ENCODE measurements at places on chromosomes 2 and 18.

DNA sequence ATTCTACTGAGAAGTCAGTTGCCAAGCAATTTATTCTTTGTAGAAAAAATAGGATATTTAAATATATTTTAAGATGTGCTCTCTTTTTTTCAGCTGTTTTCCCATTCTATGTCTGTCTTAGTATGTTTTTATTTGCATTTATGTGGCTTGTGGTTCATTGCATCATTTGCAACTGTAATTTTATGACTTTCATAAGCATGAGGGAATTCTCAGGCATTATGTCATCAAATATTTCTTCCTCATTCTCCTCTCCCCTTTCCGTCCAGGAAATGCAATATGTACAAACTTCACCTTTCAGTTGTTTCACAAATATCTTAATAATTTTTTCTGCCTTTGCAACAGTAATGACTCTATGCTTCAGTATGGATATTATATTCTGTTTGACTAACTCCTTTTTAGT is 560.2 kb upstream of the LRATD1 start:
- DNase-seq, result no peak

- DNase-seq, result no peak
Observed at GRCh38 chr2:122108186-122108585, 352.7 kb downstream of the TSN start.

- DNase-seq, result peak; percentile 30
Observed at GRCh38 chr2:157596992-157597681, 31.5 kb downstream of the ACVR1C start.

DNA sequence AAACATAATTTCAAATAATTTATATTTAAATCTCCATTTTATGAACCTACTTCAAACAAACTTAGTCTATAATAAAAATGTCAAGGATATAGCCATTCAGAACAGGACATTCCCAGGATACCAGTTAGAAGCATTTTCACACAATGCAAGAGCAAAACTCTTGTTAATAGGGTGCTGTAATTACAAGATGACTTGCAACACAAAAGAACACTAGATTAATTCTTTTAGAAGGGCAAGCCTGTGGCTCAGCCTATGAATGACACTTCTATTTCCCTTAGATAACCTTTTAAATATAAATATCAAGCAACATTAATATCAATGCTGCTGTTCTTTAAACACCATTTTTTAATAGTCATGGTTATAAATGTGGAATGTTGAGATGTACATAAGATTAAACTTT is 157.9 kb upstream of the SCN7A start:
- no peak for DNase-seq

- peak; percentile 86 for DNase-seq
Observed at GRCh38 chr2:226977775-226978190, 141.9 kb downstream of the RHBDD1 start.

DNA sequence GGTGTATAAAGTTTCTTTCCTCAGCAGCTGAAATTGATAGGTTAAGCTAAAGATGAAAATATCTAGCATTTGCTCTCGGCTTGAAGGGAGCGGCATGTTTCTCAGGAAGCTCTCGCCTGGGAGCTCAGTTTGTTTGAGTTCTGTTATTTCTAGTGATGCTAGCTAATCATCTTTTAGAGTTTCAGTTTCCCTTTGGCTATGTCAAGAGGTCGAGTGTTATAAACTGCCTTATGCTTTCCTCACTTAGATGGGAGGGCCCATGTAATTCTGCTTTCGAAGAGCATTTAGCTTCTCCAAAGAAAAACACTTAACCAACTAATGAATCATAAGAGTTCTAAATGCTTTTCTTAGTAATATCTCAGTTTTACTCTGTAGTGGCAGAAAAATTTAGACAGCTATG is 33.6 kb downstream of the PLCL1 start:
- DNase-seq, result peak; percentile 41

- DNase-seq, result no peak
Observed at GRCh38 chr2:10770956-10771750, 41.4 kb downstream of the PDIA6 start.

DNA sequence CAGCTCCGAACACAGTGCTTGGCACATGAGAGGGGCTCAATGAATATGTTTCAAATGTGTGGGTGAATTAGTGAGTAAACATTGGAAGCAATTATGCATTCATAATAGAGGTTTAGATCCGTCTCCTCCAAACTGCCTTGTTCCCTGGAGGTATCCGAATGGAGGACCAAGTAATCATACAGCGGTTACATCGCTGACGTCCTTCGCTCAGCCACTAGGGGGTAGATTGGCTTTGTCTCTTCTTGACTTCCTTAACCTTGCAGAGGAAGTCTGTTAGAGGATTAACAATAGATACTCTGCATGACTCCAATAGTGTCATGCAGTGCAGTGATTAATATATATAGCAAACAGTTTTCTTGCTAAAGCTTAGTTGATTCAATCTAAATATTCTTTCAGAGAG is 517.0 kb downstream of the PTPRM start:
- DNase-seq, result peak; percentile 59

DNA sequence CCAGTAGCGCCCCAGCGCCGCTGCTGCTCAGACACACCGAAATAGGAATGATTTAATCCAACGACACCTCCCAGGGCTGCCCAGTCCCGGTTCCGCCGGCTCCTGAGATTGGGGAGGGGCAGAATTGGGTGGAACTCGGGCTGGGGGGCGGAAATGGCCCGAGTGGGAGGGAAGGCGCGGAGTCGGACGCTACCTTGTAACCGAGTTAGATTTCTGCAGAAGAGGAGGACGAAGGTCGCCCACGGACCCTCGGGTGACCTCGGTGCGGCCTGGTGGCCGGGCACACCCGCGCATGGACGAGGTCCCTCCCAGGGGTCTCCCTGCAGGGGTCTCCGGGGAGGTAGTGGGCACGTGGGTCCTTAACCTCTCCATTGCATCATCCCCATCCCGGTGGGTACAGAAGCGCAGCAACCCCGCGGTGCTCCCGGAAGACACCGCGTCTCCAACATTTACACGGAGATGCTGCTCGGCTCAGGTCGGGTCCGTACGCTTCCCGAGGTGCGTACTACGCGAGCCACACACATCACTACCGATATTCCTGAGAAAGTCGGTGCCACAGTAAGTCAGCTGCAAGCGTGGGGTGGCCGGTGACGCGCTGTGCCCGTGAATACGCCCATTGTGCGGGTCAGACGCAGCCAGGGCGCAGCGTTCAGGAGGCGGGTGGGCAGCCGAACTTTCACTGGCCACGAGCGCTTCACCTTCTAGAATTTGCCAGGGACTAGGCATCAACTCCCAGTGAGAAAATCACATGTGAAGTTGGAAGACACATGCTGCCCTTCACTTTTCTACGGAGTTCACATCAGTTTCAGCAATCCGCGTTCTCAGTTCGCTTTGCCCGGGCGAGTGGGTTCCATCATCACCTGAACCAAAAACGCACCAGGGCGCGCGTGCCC is 3.0 kb downstream of the ZNF516 start:
- DNase-seq, result peak; percentile 35

DNA sequence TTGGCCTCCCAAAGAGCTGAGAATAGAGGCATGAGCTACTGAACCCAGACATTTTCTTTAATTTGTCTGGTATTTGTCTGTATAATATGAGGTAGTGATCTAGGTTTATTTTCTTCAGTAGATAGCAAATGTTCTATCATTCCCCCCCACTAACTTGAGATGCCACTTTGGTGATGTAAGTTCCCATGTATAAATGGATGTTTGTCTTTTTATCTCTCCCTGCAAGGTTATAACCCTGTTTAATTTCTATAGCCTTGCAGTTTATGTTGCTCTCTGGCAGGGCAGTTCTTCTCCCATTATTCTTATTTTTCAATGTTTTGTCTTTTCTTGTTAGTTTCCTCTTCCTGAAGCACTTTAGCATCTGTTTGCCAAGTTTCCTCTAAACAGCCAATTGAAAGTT is 39.1 kb upstream of the MAP4K4 start:
- peak; percentile 28 for DNase-seq

- no peak for DNase-seq
Observed at GRCh38 chr2:34121076-34121475, 522.0 kb upstream of the FAM98A start.

GRCh38 chr2:169877398-169877797 is 50.1 kb downstream of the UBR3 start:
- DNase-seq, result peak; percentile 23

- no peak for DNase-seq
Observed at GRCh38 chr18:31030574-31031278, 11.8 kb downstream of the DSC3 start.

DNA sequence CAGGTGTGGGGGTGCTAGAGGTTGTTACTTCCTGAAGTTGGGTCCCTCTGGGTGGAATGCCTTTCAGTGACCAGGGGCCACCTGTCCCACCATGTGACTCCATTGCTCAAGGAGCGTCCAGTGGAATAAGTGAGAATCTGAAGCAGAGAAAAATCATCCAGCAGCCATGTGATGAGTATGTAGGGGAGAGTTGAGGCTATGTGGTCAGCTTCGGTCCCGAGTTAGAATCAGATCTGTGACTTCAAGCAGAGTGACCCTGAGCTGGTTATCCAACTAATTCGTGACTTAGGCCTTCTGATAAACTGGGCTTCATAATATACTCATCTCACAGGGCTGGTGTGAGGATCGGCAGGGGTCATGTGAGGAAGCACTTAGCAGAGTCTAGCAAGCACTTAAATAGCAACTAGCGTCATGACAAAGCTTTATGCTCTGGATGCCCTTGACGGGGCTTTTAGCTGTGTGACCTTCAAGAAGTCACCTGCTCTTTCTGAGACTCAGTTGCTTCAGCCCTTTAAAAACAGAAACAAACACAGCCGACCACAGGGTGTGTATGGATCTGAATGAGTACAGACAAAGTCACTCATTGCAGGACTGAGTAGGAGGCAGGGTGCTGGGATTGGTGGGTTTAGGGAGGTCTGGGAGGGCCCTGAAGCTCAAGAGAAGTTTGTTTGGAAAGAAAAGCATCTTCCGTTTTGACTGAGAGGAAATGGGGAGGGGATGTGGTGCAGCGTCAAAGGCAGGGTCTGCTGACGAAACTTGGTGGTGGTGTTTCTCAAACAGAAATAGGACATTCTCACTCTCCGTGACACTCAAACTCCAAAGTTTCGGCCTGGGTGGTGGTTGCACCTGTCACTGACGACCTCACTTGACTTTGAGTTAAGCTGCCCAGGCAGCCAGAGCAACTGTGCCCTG is 264.0 kb upstream of the CXCR4 start:
- DNase-seq, result no peak

GRCh38 chr2:67571785-67572718 is 174.9 kb downstream of the ETAA1 start:
- DNase-seq, result peak; percentile 19

GRCh38 chr2:1539441-1539840 is 126.2 kb downstream of the TPO start:
- DNase-seq, result no peak

DNA sequence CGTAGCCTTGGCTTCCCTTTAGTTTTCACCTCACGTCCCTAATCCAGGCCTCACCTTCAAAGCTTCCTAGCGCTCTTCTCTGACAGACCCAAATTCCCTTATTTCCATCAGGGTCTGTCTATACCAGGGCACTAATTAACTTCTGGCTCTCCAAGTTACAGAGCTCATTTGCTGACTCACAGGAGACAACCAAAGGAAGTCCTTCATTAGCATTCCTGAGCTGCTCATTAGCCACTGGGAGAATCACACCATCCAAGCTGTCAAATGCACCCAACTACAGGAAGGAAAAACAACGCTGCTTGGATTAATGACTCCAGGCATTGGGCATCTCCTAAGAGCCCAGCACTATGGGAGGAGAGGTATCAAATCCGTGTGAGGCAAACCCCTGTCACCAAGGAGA is 109.8 kb upstream of the ALK start:
- no peak for DNase-seq

DNA sequence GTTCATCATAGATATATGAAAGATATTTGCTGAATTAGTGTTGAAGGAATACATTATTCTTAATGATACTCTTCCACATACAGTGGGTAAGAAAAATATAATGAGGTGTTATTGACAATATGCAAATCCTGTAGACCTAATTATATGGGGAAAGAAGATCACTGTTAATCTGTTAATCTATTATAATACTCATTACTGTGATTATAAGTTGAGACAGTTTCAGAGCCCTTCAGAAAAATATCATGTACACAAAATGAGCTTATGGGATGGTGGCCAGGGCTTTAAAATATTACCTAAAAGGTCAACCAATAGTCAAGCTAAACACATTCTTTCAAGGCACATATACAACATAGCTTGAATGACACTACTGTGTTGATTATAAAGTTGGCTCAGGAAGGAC is 163.5 kb downstream of the NOL4 start:
- no peak for DNase-seq

- no peak for DNase-seq
Observed at GRCh38 chr2:241901018-241901380, 31.5 kb downstream of the RTP5 start.

- no peak for DNase-seq
Observed at GRCh38 chr18:56747032-56747658, 96.0 kb downstream of the WDR7 start.

- peak; percentile 59 for DNase-seq
Observed at GRCh38 chr2:201933792-201934237, 99.8 kb upstream of the FZD7 start.

- no peak for DNase-seq
Observed at GRCh38 chr2:233331536-233331935, 22.8 kb upstream of the DGKD start.

- no peak for DNase-seq
Observed at GRCh38 chr2:128701418-128701817, 382.8 kb upstream of the HS6ST1 start.

GRCh38 chr18:2847317-2848246 is 776 bp downstream of the EMILIN2 start:
- peak; percentile 52 for DNase-seq

- DNase-seq, result peak; percentile 12
Observed at GRCh38 chr2:15096873-15097272, 464.3 kb downstream of the NBAS start.

DNA sequence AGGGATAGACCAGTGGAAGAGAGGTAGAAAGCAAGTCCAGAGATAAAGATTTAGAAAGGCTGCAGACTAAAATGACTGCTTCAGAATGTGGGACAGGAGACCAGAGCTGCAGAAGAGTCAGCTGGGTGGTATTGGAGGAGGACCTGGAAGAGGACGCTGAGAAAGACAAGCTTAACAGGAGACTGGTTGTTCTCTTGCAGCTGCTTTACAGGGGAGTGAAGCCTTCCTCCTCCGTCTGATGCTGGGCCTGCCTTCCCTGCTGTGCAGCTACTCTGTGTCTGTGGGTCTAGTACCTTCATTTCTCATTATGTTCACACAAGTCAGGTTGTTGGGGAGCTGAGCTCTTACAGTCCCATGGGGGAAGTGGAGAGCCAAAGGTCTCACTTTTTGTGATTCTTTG is 35.7 kb downstream of the SPATS2L start:
- no peak for DNase-seq

All from fibroblast of skin of back (primary cell).